Dorsolateral prefrontal cortex (tissue), 122 donors: ENCODE measurements at places on chromosomes 12 and 14. TPM values are rescaled to one million over a fixed set of nuclear protein-coding genes. Genes with fewer than 3 reads are reported as not detected.

The SDR9C7 gene
- total RNA-seq: 0.85 TPM

The OR6C70 gene
- not detected for total RNA-seq

The SCARB1 gene
- total RNA-seq: 47.2 TPM

The MRPL52 gene
- total RNA-seq: 55.5 TPM

The STAB2 gene
- total RNA-seq: not detected

The SLC22A17 gene
- total RNA-seq: 462 TPM

The ADCY4 gene
- total RNA-seq: 10.4 TPM

The KRT74 gene
- total RNA-seq: not detected

The PIANP gene
- total RNA-seq: 86.0 TPM

The KRT86 gene
- 0.51 TPM for total RNA-seq

The DACT1 gene
- total RNA-seq: 10.6 TPM

The TRHDE gene
- total RNA-seq: 46.1 TPM

The TMEM121 gene
- 15.2 TPM for total RNA-seq

The FGD4 gene
- total RNA-seq: 55.9 TPM

The RERGL gene
- 3.4 TPM for total RNA-seq

The PRB2 gene
- 5.9 TPM for total RNA-seq

The GLS2 gene
- 71.9 TPM for total RNA-seq

The GALNT6 gene
- 11.4 TPM for total RNA-seq

The SPRING1 gene
- 44.0 TPM for total RNA-seq

The DLGAP5 gene
- total RNA-seq: not detected

The LRP6 gene
- 48.2 TPM for total RNA-seq

The GLI1 gene
- 2.4 TPM for total RNA-seq

The OR6C2 gene
- not detected for total RNA-seq

The IRAK3 gene
- total RNA-seq: 4.3 TPM

The TMEM179 gene
- total RNA-seq: 106 TPM

The KRT77 gene
- total RNA-seq: not detected

The RNASE2 gene
- total RNA-seq: 2.5 TPM

The SERPINA9 gene
- total RNA-seq: not detected

The C3AR1 gene
- 7.8 TPM for total RNA-seq

The CTSG gene
- not detected for total RNA-seq
